ENCODE measurements at places on chromosomes 12 and 14. TPM values are rescaled to one million over a fixed set of nuclear protein-coding genes. Genes with fewer than 3 reads are reported as not detected.

Gene SYNDIG1L
- 1.2 TPM for total RNA-seq

DNA sequence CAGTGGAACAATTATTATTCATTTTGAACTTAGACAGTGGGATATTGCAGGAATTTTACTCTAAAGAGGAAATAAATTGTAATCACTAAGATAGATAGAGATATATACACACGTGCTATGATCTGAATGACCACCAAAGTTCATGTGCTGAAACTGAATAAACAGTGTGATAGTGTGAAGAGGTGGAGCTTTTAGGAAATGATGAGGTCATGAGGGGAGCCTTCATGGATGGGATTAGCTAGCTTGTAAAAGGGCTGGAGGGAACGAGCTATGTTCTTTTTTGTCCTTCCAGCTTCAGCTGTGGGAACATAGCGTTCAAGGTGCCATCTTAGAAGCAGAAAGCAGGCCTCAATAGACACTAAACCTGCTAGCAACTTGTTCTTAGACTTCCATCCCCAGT is 191.5 kb upstream of the LRIG3 start:
- H3K36me3 ChIP-seq, result no peaks in the 10 kb centered on the region
- no peak overlapping the region for H3K4me3 ChIP-seq
- no peak for DNase-seq

GRCh38 chr12:92216092-92216491 is 70.4 kb upstream of the BTG1 start:
- no peak overlapping the region for H3K27ac ChIP-seq
- no peaks in the 10 kb centered on the region for H3K4me1 ChIP-seq
- no peaks in the 10 kb centered on the region for H3K27me3 ChIP-seq
- no peak overlapping the region for H3K4me3 ChIP-seq
- DNase-seq, result no peak
- H3K36me3 ChIP-seq, result no peaks in the 10 kb centered on the region

DNA sequence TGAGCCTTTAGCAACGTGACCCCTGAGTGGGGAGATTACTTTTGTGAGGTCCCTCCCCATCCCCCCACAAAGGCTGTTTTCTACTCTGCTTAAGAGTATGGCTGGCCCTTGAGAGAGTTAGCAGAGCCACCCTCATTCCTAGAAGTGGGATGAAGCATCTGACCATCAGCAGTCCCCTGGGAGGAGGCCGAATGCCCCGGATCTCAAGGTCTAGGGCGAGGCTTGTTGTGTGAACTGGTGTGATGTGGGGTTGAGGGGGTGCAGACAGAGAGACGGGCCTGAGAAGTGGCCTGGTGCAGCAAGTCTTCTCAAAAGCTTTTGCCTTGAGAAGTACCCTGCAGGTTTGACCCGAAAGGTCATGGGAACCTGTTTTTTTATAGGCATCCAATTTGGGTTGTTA is 153.0 kb upstream of the FKBP4 start:
- H3K27ac ChIP-seq, result no peak overlapping the region
- H3K27me3 ChIP-seq, result no peaks in the 10 kb centered on the region
- no peaks in the 10 kb centered on the region for H3K4me1 ChIP-seq
- no peak overlapping the region for H3K4me3 ChIP-seq
- DNase-seq, result peak; percentile 36

Gene TMEM117
- total RNA-seq, result 5.9 TPM

Gene GEMIN2
- 10.6 TPM for total RNA-seq

- no peaks in the 10 kb centered on the region for H3K36me3 ChIP-seq
- DNase-seq, result no peak
- H3K27me3 ChIP-seq, result no peaks in the 10 kb centered on the region
Observed at GRCh38 chr14:51462706-51463105, 189.0 kb upstream of the FRMD6 start.

DNA sequence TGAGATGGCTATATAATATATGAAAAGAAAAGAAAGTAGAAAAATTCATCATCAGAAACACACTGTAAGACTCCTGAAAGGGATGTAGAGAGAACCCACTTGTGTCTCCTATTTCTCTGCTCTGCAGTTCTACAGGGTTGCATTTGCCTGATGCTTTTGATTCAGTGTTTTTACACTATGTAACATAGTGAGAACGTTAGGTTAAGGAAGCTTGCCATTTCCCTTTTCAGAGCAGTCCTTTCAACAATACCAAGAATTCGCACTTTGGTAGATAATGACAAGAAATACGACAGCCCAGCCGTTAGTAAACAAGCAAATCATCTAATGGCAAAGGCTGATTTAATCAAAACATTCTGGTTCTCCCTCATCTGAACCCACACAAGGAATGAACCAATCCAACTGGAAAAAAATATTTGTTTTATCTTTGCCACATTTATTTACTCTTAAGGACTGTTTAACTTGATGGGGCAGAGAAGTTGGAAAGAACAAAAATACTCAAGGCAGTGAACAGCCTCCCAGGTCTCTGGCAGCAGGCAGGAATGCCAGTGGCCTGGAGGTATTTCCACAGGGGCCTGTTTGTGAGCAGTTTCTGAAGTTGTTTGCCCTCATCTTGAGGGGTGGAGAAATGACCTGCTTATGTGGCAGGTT is 30.8 kb upstream of the SOCS2 start:
- no peak overlapping the region for H3K4me3 ChIP-seq
- H3K27me3 ChIP-seq, result no peaks in the 10 kb centered on the region
- H3K36me3 ChIP-seq, result no peaks in the 10 kb centered on the region

DNA sequence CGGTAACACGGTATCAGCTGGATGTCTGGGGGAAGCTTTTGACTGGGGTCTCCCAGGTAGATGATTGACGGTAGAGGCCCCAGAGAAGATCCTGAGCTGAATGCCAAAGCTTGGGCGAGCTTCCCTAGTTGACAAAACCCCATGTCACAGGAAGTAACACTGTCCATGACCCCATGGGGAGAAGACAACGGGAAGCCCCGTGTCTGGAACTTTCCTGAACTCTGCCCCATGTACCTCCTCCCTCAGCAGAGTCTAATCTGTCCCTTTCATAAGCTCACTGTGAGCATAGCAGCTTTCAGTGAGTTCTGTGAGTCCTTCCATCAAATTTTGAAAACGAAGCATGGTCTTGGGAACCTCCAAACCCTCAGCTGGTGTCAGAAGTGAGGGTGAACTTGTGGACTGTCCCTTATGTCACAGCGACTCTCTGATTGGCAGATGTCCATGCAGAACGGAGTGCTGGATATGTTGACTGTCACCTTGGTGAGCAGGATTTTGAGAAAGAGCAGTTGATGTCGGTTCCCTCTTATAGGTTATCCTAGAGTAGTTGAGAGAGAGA is 29.7 kb upstream of the BEGAIN start:
- DNase-seq, result peak; percentile 11
- no peak overlapping the region for H3K4me3 ChIP-seq
- H3K36me3 ChIP-seq, result no peaks in the 10 kb centered on the region
- H3K27ac ChIP-seq, result no peak overlapping the region

- no peaks in the 10 kb centered on the region for H3K36me3 ChIP-seq
- DNase-seq, result no peak
- no peak overlapping the region for H3K27ac ChIP-seq
- H3K4me1 ChIP-seq, result no peaks in the 10 kb centered on the region
- H3K27me3 ChIP-seq, result no peaks in the 10 kb centered on the region
- no peak overlapping the region for H3K4me3 ChIP-seq
Observed at GRCh38 chr14:54877015-54877702, 25.5 kb downstream of the GCH1 start.

DNA sequence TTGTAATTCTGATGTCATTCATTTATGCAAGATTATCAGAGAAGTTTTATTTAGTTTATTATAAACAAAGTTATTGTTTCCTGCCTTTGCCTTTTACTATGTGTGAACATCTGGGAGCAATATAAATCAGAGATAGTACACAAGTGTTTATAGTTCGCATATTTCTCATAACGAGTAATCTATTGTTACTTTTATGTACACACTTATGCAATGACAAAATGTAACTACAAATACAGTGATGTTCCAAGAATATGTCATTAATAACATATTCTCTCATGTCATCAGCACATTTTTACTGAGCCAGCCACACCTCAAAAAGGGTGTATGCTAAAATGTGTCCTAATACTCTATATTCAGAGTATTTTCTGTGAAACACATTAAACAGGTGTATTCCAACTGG is 243.2 kb downstream of the ALX1 start:
- no peak overlapping the region for H3K27ac ChIP-seq
- no peak overlapping the region for H3K4me3 ChIP-seq
- no peaks in the 10 kb centered on the region for H3K4me1 ChIP-seq
- no peaks in the 10 kb centered on the region for H3K27me3 ChIP-seq

- no peak overlapping the region for H3K27ac ChIP-seq
- no peaks in the 10 kb centered on the region for H3K36me3 ChIP-seq
- H3K4me1 ChIP-seq, result no peaks in the 10 kb centered on the region
- no peak for DNase-seq
Observed at GRCh38 chr14:52175982-52176502, 91.5 kb upstream of the PTGDR start.

Gene FAM90A1
- 0.32 TPM for total RNA-seq

- no peaks in the 10 kb centered on the region for H3K27me3 ChIP-seq
- no peak for DNase-seq
- H3K27ac ChIP-seq, result no peak overlapping the region
Observed at GRCh38 chr12:45008211-45008610, 42.7 kb downstream of the DBX2 start.

Gene ZNF891
- total RNA-seq, result 4.9 TPM

- no peak overlapping the region for H3K4me3 ChIP-seq
- no peaks in the 10 kb centered on the region for H3K36me3 ChIP-seq
- no peaks in the 10 kb centered on the region for H3K4me1 ChIP-seq
- H3K27ac ChIP-seq, result no peak overlapping the region
Observed at GRCh38 chr12:1890119-1890703, 28.2 kb downstream of the CACNA2D4 start.

Gene KRT81
- 0.45 TPM for total RNA-seq

- DNase-seq, result peak; percentile 50
- no peak overlapping the region for H3K27ac ChIP-seq
- H3K27me3 ChIP-seq, result no peaks in the 10 kb centered on the region
- H3K4me1 ChIP-seq, result no peaks in the 10 kb centered on the region
- no peaks in the 10 kb centered on the region for H3K36me3 ChIP-seq
Observed at GRCh38 chr12:107990325-107990724, 138.8 kb upstream of the WSCD2 start.

DNA sequence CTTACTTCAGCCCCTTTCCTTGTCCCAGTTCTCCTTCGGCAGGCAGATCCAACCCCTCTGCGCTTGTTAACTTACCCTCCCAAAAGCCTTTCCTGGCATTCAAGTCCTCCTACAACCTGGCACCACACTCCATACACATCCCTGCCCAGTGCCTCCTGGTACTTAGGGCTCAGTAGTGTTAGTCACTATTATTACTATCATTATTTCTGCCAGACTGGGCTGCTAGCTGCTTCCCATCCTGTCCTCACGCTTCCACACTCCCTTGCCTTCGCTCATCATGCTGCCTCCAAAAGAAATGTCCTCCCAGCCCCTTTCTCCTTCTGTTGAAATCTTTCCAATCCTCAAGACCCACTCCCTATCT is 1.6 kb upstream of the HDAC7 start:
- H3K27ac ChIP-seq, result peak overlapping the region; percentile 89
- DNase-seq, result no peak
- H3K27me3 ChIP-seq, result no peaks in the 10 kb centered on the region
- peaks cover 13% of the 10 kb centered on the region for H3K4me1 ChIP-seq
- H3K36me3 ChIP-seq, result no peaks in the 10 kb centered on the region

GRCh38 chr12:96501908-96502307 is 12.5 kb downstream of the CFAP54 start:
- H3K4me3 ChIP-seq, result no peak overlapping the region
- no peak overlapping the region for H3K27ac ChIP-seq
- no peaks in the 10 kb centered on the region for H3K36me3 ChIP-seq
- no peaks in the 10 kb centered on the region for H3K27me3 ChIP-seq

- H3K4me3 ChIP-seq, result no peak overlapping the region
- peak; percentile 71 for DNase-seq
- H3K4me1 ChIP-seq, result no peaks in the 10 kb centered on the region
- no peaks in the 10 kb centered on the region for H3K27me3 ChIP-seq
- H3K36me3 ChIP-seq, result no peaks in the 10 kb centered on the region
Observed at GRCh38 chr12:64826234-64826633, 1.8 kb downstream of the TBC1D30 start.

Gene BATF
- total RNA-seq, result 3.2 TPM

DNA sequence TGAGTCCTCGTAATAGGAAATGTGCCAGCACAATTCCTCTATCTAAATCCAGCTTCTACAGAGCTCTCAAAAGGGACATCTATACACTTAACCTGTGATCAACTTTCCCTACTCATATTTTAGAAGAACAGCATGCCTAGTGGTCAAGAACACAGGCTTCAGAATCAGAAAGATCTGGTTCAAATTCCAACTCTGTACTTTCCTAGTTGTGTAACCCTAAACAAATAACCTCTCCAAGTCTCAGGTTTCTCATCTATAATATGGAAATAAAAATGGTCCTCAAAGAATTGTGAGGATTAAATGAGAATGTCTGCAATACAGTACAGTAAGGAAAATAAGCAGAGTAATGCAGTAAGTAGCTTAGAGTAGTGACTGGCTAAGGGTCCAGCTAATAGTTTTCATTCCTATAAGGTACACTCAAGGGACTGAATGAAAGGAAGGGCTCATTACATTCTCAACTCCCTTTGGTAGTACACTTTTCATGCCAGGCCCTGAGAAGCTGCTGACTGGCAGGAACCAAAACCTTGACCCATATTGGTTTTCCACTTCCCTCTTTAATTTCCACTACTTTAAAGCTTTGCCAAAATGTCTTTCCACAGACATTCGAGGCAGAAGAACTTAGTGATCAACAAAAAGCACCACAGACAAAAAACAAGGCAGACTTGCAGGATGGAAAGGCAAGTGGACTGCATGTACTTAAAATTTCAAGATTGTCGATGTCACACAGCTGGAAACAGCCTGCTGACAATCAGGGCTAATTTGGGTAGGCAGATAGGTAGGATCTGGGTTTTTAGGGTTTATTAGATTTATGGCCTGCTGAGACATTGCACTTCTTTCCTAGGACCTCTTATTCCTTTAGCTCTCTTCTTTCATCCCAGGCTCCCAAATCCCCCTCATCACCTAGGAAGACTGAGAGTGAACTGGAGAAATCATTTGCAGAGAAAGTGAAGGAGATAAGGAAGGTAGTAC is 4.3 kb downstream of the CCDC196 start:
- DNase-seq, result no peak
- no peaks in the 10 kb centered on the region for H3K4me1 ChIP-seq
- H3K27me3 ChIP-seq, result no peaks in the 10 kb centered on the region
- H3K4me3 ChIP-seq, result no peak overlapping the region
- H3K36me3 ChIP-seq, result no peaks in the 10 kb centered on the region
- no peak overlapping the region for H3K27ac ChIP-seq

- H3K4me1 ChIP-seq, result no peaks in the 10 kb centered on the region
- peaks cover 4% of the 10 kb centered on the region for H3K36me3 ChIP-seq
- H3K27me3 ChIP-seq, result no peaks in the 10 kb centered on the region
- no peak for DNase-seq
Observed at GRCh38 chr12:132622437-132623071, 4.0 kb downstream of the P2RX2 start.

Gene MYH6
- total RNA-seq, result not detected

DNA sequence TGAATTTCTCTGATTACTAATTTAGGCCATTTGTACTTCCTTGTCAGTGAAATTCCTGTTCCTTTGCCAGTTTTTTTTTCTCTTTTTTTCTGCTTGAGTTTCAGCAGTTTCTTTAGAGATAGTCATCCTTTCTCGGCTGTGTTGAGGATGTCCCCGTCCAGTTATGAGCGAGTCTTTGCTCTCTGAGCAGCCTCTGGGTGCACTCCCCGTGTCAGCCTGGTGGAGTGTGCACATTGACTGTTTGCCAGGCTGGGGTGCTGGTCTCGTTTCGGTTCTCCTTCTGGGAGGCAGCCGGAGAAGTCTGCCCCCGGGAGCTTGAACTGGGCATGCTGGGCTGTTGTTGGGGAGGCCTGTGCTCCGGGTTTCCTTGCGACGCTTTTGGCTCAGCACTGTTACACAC is 3.0 kb downstream of the PACS2 start:
- H3K27me3 ChIP-seq, result no peaks in the 10 kb centered on the region
- no peak overlapping the region for H3K27ac ChIP-seq
- H3K36me3 ChIP-seq, result no peaks in the 10 kb centered on the region
- no peak for DNase-seq

Measured in aorta (tissue), 5 donors.